ENCODE measurements at places on chromosomes 4 and X.
A peak's percentile ranks its signal among the peaks of the same experiment; 100 is the strongest.

GRCh38 chr4:184727430-184727829 is 6.5 kb downstream of the CENPU start:
- no peak for DNase-seq

DNA sequence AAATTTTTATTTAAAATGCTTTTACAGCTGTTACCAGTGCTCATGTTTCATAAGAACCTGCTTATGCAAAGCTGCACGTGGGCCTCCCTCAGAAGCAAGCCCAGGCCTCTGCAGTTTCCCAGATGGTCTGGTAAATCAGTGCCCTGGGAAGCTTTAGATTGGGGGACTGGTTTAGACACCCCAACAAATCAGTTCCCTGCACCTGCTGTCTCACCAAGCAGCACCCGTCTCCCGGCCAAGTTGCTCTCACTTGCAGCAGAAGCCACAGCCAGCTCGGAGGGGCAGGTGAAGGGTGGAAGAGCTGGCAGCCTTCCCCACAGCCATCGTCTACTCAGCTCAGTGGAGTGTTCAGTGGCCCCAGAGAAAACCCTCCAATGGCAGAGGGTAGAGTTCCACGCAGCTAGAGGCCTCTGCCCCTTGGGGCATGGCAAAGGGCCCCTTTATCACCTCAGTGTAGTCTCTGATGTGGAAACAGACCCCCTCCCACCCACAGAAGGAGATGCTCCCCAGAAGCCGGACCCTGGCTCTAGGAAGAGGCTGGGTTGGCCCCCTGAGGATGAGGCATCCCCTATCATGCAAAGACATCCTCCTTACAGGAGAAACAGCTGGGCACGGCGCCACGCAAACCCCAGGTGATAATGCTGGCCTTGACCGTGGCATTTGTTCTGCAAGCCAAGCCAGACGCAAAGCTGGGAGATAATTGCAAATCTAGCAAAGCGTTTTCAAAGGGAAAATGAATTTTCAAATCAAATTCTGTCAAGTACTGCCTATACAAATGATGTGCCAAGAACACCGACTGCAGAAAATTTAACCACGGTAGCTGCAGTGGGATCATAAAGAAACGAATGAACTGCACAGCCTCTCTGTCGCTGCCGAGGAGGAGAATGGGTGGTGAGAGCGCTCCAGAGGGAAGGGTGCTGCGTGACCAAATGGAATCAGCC is 51.9 kb downstream of the ZFYVE28 start:
- DNase-seq: no peak

DNA sequence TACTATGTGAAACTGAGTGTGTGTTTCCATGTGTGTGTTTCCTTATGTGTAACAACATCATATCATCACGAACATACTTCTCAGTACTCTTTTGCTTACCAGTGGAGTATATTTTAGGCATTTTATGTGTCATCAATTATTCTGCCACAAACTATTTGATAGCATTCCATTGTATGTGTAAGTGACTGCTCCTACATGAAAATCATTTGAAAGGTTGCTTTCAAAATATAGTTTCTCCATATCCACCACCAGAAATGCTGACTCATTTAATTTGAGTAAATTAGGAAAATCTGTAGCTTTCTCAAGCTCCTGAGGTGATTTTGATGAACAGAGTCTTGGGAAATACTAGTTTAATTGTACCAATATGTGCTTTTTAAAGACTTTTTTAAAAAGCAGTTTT is 376.2 kb downstream of the PCDH18 start:
- DNase-seq: no peak

GRCh38 chrX:45771560-45772340 is 571.1 kb upstream of the DIPK2B start:
- DNase-seq: no peak

DNA sequence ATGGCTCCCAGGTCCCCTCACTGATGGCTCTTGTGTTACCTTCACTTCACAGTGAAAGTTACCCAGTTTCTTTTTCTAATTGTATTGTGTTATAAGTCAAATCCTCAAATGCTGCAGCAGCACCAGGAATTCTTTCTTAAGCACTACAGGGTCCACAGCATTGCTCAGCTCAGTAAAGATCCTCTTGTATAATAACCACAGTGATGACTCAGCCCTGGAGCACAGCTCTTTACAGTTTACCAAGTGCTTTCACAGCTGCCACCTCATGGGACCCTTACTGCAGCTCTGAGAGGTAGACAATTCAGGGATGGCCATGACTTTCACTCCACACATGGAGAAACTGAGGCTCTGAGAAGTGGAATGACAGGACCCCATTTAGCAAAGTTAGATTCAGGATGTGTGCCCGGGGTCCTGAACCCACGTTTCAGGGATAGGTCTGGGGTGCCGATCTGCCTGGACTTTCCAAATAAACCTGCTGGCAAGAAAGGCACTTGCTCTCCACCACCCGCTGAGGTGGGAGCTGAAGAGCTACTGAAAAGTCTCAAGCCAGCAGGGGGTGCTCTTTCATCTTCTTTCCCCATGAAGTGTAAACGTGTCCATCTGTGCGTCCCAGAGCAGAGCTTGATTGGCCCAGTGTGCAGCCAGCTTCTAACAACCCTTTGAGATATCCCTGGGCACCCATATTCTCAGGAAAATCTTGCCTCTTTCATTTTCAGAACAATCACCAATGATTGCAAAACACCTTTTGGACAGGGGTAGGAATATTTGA is 35.7 kb upstream of the GABRQ start:
- no peak for DNase-seq

DNA sequence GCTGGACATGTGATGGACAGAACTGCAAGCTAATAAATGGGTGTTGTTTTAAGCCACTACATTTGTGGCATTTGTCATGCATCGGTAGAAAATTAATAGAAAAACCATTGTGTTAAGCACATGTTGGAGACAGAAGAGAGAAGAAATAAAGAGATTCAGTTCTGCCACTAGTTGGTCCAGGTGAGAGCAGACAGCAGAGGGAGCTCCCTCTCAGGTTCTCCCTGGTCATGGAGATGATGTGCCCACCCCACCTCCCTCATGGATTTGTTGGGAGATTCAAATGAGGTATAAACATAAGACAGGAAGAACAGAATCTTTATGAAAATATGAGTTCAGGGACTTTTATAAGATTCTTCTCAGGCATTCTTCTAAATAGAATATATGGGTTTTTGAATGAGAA is 36.8 kb upstream of the OCIAD2 start:
- DNase-seq: no peak

GRCh38 chrX:63658920-63659319 is 126.1 kb downstream of the ARHGEF9 start:
- no peak for DNase-seq

DNA sequence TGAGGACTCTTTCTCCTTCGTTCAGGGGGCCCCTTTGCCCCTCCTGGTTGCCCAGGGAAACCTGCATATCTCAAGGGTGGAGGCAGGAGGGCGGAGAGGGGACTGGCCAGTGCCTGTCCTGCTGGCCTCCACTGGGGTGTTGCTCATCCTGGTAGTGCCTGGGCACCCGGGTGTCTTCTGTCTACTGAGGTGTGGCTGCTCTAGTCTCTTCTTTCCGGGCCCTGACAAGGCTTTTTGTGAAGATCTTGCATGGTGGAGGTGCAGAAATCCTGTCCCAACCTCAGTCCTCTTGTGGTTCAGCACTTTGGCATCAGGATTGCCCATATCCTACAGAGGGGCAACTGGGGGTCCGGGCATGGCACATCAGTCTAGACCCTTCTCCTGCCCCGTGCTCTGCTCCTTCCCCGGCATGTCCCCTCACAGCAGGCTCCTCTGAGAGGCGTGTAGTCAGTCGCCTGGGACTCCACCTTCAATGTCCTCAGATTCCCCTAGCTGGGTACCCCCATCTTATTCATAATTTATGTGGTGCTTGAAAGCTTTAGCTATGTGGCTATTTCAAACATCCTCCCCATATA is 1.9 kb downstream of the CCDC110 start:
- no peak for DNase-seq

DNA sequence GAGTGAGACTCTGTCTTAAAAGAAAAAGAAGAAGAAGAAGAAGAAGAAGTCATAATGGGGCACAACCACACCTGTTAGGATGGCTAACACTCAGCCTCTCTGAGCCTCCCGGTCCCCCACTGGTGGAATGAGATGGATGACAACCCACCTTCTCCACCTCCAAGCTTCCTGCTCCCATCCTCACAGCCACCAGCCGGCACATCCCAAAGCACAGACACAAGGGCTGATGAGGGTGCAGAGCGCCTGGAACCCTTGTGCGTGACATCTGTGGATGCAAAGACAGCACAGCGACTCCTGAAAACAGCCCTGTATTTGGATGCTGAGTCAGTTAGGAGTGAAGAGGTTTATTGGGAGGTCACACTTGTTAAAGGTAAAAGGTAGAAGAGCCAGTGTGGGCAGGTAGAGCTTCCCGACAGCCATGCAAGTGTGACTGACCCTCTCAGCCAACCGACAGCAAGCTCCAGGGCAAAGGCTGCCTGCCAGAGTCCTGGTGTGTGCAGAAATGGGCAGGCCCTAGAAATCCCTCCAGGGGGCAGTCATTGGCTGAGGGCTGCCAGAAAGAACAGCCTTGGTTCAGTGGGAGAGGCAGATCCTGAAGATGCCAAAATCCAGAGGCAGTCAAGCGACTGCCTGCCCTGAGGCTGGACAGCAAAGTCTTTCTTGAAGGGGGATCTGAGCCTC is 26.6 kb upstream of the MAN2B2 start:
- DNase-seq: peak; percentile 11

- DNase-seq: no peak
Observed at GRCh38 chr4:8272472-8273428, 3.2 kb downstream of the HTRA3 start.

GRCh38 chrX:118536687-118537461 is 41.3 kb downstream of the DOCK11 start:
- DNase-seq: peak; percentile 25

DNA sequence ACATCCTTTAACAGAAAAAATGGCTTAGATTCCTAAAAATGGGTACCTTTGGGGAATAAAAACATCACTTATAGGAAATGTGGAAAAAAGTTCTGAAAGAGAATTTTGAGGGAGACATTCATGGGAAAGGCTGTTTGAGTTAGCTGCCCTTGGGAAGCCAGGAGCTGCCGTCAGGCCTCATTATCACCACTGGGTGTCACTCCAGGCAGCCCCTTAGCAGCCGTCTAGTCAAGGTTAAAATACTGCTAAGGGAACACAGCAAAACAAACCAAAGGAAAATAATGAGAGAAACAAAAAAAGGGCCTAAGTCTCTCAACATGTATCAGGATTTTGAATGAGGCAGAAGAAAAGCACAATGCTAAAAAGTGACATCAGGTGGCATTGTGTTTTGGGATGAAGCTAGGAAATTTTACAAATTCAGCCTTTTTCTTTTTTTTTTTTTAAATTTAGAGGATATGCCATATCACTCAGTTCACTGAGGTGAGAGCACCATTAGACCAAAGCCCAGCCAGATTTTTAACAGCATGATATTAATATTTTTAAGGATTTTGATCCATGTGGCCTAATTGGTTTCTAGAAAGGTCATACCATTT is 235.3 kb downstream of the GPAT3 start:
- DNase-seq: peak; percentile 32

- DNase-seq: peak; percentile 8
Observed at GRCh38 chr4:99722006-99722405, 64.4 kb upstream of the C4orf54 start.

DNA sequence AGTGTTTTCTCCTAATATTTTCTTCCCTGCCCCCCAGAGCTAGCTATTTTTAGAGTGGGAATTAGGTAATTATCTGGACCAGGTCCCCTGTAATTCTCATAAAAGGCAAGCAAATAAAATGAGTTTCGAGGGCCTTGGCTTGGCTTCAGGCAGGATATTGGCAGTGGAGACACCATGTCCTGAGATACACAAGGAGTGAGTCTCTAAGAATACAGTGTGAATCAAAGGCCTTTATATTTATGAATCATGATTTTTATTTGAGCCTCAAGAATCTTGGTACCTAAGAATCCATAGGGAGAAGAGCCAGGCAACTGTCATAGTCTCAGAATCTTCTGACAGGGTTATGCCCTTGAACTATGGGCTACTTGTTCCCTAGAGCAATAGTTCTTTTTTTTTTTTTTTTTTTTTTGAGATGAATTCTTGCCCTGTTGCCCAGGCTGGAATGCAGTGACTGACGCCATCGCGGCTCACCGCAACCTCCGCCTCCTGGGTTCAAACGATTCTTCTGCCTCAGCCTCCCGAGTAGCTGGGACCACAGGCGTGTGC is 205.4 kb downstream of the LDB2 start:
- peak; percentile 54 for DNase-seq

DNA sequence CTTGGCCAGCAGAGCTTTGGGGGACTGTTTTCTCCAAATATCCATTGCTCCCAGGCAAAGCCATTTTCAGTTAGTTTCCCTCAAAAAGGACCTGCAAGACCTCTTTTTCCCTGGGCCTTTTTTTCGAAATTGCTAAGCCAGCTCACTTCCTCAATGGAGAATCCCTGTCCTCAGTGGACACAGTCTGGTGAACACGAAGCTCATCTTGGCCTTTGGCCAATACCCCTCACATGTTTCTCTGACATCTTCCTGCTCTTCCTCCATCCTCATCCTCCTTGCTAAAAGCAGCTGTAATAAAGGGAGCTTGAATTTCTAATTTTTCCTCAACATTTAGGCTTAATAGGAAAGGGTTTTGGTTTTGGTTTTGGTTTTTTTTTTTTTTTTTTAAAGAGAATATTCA is 17.6 kb upstream of the PRPS1 start:
- DNase-seq: no peak

GRCh38 chr4:151866592-151866918 is 105.7 kb upstream of the GATB start:
- no peak for DNase-seq

DNA sequence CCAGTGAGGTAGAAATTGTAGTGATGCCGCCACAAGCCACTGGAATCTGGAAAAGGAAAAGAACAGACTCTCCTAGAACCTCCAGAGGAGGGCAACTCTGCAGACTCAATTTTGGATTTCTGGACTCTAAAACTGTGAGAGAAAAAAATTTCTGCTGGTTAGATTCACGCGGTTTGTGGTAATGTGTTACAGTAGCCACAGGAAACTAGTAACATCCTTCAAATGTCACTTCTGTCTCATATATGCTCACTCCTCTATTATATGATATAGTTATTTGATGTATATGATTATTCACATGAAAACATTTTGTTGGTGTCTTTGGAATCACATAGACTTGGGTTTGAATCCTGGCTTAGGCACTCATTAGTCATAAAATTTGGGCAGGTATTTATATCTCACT is 18.8 kb downstream of the LDOC1 start:
- no peak for DNase-seq

GRCh38 chr4:176443646-176444409 is 124.1 kb downstream of the SPCS3 start:
- no peak for DNase-seq

- DNase-seq: no peak
Observed at GRCh38 chr4:28357990-28358389, 1497.3 kb downstream of the STIM2 start.

GRCh38 chrX:86930419-86930818 is 587.2 kb upstream of the KLHL4 start:
- no peak for DNase-seq

GRCh38 chr4:72358483-72358882 is 210.5 kb downstream of the ADAMTS3 start:
- no peak for DNase-seq
